Hematopoietic multipotent progenitor cell treated with erythropoietin and hydrocortisone succinate and interleukin-3 and kit ligand, for 4 days (in vitro differentiated cells): ENCODE measurements at places on chromosomes 2 and 18.

GRCh38 chr2:28627722-28628480 lies 123.7 kb upstream of the PPP1CB start:
- DNase-seq = no peak

- DNase-seq = no peak
Observed at GRCh38 chr2:172415865-172416183, 11.6 kb upstream of the ITGA6 start.

DNA sequence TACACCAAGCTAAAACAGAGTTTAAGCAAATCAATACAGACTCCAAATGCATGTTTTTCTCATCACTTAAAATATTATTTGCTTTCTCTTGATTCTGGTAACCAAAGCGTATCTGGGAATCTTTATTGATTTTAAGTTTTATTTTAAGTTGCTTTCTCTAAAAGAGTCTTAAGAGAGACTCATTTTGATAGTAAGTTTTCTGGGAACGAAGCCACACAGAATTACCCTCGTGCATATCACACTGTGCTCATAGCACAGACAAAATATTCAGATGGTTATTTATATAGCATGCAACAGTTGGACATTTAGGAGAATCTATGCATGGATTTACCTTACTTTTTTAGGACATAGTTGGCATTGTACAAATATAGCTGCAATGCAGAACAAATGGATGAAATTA lies 597.5 kb upstream of the NRXN1 start:
- no peak for DNase-seq

- DNase-seq = no peak
Observed at GRCh38 chr18:25056429-25056828, 295.5 kb downstream of the ZNF521 start.

- DNase-seq = no peak
Observed at GRCh38 chr2:101811226-101812015, 113.9 kb downstream of the MAP4K4 start.

DNA sequence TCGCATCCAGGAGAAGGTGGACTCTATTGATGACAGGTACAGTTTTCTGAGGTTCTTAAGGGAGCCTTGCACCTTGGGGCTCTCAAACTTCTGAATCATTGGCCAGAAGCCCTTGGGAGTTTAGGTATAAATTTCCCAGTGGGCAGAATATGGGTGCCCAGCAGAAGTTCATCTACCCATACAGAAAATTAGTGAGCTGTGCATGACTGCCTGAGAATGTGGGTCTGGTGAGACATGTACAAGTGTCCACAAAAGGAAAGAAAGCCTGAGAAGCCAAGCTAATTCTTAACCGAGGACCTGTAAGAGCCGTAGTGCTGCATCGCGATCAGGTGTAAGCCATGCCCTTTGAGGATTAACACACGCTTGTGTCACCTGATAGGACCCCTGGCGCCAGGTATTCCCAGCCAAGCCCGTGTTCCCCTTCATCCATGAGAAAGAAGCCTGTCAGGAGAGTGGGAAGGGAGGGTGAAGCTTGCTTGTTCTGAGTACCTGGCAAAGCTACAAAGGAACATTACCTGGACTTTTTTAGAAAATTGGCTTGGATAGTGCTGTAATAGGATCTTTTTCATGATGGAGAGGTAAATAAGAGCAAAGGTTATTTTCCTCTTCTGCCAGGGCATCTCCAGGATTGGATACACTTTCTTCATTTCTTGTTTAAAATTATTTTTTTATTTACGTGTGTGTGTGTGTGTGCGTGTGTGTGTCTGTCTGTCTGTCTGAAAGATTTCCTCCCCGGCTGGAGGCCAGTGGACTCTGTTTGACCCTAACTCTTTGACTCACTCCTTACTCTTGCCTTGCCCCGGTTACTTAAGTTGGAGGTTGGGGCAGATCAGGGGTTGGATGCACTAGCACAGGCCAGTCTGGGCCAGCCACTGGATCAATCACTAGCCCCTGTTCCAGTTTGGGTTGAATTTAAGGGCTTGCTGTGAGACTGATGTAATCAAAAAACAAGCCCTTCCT lies 90.4 kb upstream of the EML6 start:
- DNase-seq = no peak

DNA sequence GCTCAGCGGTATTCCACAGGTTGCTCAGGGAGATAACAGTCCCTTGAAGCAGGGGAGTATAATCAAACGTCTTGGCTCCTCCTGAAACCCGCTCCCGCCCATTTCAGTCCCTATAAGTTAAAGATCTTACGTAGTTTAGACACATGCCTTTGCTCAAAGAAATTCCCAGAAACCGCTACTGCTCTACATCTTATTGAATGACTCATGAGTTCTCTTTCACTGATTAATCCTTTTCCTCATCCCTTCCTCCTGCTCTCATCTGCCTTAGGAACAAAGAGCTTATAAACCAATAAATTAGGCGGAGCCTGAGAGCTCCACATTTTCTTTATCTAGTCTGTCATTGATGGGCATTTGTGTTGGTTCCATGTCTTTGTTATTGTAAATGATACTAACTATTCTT lies 4.2 kb upstream of the SERPINB4 start:
- DNase-seq = no peak

GRCh38 chr2:126658319-126658904 lies 2.5 kb downstream of the GYPC start:
- no peak for DNase-seq

- DNase-seq = no peak
Observed at GRCh38 chr2:86176597-86176996, 18.7 kb downstream of the IMMT start.

DNA sequence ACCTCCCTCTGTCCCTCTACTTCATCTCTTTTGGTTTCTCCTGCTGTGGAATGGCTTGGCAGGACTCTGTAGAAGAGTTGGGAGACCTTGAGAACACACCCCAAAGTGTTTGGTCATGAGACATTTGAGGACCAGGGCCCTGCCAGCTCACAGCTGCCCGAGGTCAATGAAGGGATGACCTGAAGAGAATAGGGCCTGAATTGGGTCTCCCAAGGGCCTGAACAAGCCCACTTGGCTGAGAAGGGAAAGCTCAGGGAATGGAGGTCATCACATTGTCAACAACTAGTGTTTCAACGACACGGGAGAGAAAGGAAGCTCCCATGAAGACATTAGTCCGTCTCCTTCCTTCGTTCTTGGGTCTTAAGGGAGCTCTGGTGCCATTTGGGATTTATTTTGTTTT lies 52.8 kb downstream of the TTC32 start:
- DNase-seq = no peak
